Kidney (tissue), 22 donors: ENCODE measurements at places on chromosomes 16 and 17. TPM values are rescaled to one million over a fixed set of nuclear protein-coding genes. Genes with fewer than 3 reads are reported as not detected.
A peak's percentile ranks its signal among the peaks of the same experiment; 100 is the strongest.

GRCh38 chr16:2530629-2531318, 434 bp downstream of the CEMP1 start:
- peak; percentile 51 for DNase-seq

DNA sequence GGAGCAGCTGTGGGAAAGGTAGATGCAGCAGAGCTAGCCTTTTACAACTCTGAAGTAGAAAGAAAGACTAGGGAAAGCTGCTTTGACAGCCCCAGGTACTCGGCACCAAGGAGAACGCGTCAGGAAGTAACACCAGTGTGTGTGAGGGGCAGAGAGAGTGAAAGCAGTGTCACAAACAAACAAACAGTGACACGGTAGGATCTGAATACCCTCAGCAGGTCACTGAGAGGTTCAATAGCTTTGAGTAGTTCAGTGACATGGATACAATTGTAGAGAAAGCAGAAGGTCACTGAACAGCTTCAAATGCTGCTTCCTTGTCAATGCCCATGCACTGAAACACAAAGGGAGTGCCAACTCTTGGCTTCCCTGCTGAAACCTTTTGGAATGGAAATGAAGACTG, 150.3 kb upstream of the C17orf78 start:
- DNase-seq: no peak

ZG16 gene
- total RNA-seq: not detected

DNA sequence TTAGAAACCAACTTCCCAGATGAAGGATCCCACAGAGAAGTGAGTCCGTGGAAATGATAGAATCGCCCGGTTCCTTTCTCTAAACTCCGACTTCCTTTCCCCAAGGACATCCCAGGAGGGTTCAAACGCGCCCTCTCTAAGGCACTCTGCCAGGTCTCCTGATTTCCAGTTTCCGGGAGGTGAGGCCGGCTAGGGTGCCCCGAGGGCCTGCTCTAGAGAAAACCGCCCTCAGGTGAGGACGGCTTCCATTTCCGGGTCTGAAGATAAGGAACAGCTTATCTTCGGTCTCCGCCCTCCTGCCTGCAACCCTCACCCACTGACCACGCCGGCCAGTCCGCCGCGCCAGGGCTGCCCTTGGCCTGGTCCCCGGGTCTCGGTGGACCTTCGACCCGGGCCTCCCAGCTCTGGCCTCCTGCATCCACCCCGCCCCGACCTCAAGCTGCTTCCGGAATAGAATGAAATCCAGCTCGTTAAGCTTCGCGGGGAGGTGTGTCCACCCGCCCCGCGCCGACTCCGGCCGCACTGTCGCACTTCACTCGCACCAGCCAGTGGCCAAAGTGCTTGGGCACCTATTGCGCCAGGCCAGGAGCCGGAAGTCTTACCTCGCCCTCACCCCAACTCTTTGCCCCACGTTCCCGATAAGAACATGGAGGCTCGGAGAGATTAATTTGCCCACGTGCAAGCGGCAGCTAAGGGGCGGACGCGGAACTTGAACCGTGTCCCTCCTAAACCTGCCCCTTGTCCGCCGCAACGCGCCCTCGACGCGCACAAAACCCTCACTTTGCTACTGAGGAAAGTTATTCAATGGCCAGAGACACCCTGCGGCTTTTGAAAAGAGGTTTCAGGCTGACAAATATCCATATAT, 836 bp upstream of the MMP15 start:
- DNase-seq: peak; percentile 84

DBNDD1 gene
- total RNA-seq: 16.3 TPM

DNA sequence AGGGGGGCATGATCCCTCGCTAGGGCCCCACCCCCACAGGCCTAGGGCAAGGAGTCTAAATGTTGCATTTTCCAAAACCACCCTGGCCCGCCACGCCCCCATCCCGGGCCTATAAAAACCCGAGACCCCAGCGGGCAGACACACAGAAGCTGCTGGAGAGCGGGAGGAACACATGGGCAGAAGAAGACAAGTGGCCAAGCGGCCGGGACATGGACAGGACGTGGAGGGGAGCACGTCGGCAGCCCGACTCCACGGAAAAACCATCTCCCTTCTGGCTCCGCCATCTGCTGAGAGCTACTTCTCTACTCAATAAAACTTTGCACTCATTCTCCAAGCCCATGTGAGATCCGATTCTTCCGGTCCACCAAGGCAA, 34.1 kb upstream of the ENPP7 start:
- no peak for DNase-seq

EFTUD2 gene
- total RNA-seq: 98.4 TPM

CTRB2 gene
- not detected for total RNA-seq

GP1BA gene
- total RNA-seq: not detected

- no peak for DNase-seq
Observed at GRCh38 chr17:32566303-32566702, 79.5 kb downstream of the CDK5R1 start.

- DNase-seq: no peak
Observed at GRCh38 chr16:48542020-48542473, 67.9 kb downstream of the N4BP1 start.

DLX4 gene
- total RNA-seq: 0.44 TPM

DNA sequence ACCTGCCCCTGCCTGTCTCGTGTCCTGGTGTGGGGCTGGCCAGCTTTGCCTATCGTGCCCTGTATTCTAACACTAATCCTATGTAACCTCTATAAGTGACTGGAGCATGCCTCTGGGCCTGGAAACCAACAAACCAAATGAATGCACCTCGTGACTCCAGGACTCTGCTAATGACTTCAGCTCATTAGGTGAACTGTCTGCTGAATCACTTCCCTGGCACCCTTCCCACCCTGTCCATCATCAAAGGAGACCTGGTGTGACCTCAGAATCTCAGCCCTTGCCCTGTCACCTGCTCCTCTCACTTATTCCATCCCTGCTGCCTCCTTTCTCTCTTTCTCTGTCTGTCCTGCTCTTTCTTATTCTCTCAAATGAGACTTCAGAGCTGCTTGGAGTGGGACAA, 322.4 kb downstream of the CBLN1 start:
- no peak for DNase-seq

CDC6 gene
- total RNA-seq: 1.7 TPM

SLC26A11 gene
- total RNA-seq: 24.5 TPM

DNA sequence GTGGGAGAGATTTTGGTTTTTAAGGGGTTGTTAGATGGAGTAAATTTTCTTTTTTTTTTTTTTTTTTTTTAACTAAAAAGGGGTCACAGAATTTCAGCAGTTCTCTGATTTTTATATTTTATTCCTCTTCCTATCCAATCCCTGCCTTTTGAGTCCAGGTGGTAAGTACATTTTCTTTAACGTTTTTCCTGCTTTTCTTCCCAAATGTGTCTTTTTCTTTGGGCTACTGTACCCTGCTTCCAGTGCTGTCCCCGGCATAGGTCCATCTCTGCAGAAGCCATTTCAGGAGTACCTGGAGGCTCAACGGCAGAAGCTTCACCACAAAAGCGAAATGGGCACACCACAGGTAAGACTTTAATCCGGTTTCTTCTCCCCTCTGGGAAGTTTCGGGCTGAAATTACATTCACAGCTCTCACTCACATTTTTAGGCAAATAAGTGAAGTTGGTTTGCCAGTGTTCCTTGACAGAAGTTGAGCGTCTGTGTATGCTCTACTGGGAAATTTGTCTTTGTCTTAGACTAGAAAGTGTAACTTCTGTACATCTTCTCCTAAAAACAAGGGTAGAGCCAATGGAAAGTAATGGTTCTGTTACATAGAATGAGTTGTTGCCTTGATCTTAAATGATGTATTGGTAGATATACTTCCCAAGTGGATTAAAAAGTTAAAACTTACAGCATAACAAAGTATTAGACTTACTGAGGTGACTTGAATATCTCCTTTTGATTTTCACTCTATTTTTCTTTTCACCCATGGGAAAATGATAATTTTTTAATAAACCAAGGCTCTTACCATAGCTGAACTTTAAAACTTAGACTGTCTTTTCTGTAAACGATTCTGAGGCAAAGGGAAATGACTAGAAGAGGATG, 54.5 kb downstream of the TUBD1 start:
- DNase-seq: peak; percentile 36

DNA sequence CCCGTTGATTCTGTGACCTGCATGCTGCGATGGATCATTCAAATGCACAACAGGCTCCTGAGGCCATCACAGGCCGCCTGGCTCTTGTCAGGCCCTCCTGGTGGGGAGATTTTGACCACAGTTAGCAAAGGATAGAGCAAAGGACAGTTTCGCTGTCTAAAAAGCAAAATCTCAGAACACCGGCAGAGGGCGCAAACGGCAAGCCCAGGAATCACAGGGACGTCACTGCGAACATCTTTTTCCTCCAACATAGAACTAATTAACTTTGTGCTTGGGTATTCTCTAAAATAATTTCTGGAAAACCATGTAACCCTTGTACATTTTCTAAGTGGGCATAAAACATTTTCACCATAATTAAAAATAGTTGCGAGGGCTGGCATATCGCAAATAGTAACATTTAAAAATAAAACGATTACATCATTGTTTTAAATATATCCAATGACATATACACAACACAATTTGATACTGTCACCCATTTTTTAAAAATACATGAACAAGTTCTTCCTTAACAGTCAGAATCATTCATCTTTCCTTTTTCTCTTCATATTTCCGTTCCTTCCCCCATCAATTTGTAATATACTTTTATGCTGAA, 19.7 kb upstream of the SLC47A1 start:
- DNase-seq: peak; percentile 88

- DNase-seq: no peak
Observed at GRCh38 chr16:79265701-79266100, 334.8 kb downstream of the MAF start.

DNA sequence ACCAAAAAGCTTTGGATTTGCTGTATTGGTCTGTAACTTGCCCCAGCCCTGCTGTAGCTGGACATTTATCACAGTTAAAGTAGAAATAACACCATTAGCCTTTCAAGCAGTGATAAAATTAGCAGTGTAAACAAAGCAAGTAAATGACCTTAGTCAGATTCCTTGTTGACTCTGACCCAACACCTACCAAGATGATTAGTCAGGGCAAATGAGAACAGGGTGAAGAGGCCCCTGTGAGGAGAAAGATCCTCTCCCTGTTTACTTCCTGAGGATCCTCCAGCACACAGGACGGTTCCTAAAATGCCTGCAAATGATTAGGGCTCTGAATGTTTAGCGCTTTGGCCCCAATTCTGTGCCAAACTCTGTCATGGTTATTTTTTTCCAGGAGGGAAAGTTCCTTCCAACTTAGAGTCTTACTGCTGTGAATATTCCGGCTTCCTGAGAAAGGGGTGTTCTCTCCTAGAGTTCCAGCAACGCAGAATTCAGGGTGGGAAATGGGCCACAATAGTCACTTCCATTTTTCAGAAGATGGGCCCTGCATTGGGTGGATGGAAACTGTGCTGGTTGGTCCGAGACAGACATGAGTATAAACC, 259.0 kb upstream of the MYOCD start:
- no peak for DNase-seq

ENPP7 gene
- 0.94 TPM for total RNA-seq

GRCh38 chr16:51666821-51667220, 515.8 kb upstream of the SALL1 start:
- no peak for DNase-seq

DNA sequence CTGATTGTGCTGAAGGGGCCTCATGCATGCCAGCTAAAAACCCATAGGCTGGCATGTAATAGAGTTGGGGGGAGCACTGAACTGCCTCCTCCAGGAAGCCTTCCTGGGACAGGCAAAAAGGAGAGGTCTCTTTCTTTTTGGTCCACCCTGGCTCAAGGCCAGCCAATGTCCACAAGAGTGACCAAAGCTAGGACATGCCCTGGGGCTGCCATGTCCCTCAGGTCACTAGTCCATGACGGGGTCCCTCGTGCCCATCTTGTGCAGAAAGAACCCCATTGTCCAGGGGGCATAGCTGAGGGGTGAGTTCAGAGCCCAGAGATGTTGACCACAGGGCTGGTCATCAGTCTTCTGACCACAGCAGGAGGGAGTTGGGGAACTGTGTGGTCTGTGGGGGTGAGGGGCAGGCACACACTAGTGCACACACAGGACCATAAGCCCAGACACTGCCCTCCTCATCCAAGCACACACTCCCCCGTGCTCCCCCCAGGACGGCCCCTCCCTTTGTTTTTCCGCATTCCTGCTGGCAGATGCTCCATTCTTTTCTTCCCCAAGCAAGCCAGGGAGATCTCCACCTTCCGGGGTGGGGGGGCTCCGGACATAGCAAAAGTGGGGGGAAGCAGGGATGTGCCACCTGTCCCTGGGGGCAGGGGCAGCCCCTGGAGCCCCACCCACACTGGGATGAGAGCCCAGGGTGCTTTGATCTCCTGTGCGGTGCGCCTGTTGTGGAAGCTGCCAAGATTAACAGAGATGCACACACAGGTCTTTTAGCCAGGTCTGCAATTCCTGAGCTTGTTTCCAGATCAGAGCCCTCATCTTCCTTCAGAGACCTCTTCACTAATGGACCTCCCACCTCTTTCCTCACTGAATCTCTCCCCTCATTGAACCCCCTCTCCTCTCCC, 25.2 kb upstream of the PHB1 start:
- DNase-seq: no peak

TRAPPC1 gene
- 149 TPM for total RNA-seq

DNA sequence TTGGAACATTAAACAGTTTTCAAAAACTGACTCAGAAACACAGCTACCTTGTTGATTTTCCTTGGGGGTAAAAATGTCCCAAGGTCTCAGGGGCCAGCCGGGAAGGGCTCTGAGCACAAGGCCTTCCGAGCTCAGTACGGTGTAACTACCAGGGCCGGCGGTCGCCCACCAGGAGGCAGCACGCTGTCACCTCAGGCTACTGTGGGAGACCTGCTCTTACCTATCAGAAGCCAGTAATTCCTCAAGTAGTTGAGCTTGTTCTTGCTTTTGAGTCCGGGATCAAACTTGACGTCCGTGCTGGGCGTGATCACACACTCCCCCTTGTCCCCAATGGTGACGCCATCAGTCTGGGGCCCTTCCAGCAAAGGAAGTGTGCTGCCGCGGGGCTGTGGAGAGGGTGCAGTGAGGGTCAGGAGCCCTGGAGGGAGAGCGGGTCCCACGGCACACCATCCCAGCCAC, 43.4 kb upstream of the ICAM2 start:
- peak; percentile 81 for DNase-seq

GRCh38 chr17:41982026-41982760, 15.6 kb downstream of the CNP start:
- peak; percentile 43 for DNase-seq
